Activated CD4-positive, alpha-beta T cell treated with anti-CD3 and anti-CD28 coated beads, Interleukin-2, amount 50 U/mL, for 24 hours (primary cell): ENCODE measurements at places on chromosomes 16 and 17.
A peak's percentile ranks its signal among the peaks of the same experiment; 100 is the strongest.

DNA sequence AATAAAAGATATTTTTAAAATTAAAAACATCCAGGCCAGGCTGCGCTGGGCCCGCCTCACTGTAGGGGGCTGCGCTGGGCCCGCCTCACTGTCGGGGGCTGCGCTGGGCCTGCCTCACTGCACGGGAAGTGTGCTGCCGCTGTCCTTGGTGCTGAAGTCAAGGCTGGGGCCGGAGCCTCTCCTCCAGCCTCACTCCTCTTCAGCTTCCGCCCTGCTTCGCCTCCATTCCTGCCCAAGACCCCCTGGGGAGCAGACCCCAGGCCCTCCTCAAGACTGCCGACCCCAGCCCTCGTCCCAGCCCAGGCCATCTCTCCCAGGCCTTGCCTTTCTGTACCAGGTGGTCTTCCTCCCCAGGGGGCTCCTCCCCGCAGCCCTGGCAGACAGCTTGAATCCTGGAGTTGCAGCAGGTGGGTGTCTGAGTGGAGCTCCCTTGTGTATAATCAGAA lies 26.2 kb downstream of the ENDOV start:
- peak; percentile 19 for DNase-seq

GRCh38 chr16:55341681-55342080 lies 17.7 kb downstream of the IRX6 start:
- DNase-seq: no peak

GRCh38 chr17:44828919-44829522 lies 1.1 kb downstream of the GJC1 start:
- no peak for DNase-seq

DNA sequence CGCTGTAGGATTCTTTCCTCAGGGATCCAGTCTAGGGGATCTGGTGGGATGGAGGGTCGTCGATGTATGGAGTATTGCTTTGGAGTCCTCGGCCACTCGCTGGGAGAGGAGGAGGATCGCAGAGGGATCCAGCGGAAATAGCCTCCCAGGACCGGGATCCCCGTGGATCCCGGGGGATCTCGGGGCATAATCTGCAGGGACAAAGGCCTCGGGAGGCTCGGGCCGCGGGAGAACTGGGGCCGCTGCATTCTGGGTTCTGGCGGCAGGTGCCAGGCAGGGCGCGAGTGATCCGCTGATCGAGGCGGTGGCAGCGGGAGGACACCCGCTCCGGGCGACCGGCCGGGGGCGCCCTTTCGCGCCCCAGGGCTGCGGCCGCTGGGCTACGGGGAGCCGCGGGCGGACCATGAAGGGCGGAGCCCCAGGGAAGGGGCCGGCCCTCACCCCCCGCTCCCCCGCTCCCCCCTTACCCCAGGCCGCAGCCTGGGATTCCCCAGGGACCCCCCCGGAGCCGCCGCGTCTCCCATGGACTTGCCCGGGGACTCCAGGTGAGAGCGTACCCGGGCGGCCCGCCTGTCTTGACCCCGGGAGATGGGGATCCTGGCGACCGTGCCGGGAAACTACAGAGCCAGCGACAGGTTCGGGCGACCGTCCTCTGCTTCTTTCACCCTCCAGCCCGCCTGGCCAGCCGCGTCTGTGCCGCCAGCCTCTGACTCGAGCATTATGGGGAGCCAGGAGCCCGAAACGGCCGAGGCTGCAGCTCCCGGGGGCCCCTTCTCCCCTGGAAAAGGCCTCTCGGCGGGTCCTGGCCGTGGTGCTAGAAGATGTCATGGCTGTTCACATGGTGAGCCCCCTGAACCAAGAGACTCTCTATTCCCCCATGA lies 604 bp downstream of the PRR14 start:
- peak; percentile 52 for DNase-seq

DNA sequence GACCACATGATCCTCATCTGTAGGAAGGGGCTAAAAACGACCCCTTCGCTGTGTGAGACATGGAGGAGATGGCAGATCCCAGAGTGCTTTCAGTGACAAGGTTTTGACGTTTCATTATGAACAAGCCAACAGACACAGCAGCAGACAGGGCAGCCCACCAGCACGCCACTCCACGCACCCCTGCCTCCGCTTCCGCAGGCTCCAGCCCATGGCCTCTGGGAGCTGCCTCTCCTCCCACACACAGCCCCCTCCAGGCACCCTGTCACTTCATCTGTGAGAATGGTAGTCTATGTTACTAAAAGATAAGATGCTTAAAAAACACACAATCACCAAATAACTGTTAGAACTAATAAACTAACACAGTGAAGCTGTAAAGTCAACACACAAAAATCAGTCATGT lies 12.3 kb upstream of the ADCY7 start:
- no peak for DNase-seq
